ENCODE measurements at places on chromosomes 7 and 10.

DNA sequence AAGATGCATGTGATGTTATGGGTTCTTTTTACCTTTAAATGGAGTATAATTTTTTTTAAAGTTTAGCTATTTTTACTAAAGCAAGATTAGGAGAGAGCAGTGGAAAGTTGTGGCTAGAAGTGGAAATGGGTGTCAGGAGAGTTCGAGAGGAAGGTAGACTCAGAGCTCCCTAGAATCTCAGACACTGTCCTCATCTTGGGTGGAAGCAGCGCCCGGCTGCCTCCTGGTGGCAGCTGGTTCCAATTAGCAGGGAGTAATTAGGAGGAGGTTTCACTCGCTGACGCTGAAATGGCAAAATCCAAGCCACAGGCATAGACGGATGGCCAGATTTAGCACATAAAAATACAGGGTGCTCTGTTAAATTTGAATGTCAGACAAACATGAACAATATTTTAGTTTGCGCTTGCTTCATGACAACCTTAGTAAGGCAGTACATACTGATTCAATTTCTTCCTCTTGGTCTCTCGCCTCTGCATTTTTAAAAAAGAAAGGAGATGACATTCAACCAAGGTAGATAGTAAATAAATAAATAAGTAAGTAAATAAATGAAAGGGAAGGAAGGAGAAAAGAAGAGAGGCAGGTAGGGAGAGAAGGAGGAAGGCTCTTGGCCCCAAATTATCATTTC is 58.5 kb downstream of the LGI1 start:
- peak; percentile 85 for DNase-seq

DNA sequence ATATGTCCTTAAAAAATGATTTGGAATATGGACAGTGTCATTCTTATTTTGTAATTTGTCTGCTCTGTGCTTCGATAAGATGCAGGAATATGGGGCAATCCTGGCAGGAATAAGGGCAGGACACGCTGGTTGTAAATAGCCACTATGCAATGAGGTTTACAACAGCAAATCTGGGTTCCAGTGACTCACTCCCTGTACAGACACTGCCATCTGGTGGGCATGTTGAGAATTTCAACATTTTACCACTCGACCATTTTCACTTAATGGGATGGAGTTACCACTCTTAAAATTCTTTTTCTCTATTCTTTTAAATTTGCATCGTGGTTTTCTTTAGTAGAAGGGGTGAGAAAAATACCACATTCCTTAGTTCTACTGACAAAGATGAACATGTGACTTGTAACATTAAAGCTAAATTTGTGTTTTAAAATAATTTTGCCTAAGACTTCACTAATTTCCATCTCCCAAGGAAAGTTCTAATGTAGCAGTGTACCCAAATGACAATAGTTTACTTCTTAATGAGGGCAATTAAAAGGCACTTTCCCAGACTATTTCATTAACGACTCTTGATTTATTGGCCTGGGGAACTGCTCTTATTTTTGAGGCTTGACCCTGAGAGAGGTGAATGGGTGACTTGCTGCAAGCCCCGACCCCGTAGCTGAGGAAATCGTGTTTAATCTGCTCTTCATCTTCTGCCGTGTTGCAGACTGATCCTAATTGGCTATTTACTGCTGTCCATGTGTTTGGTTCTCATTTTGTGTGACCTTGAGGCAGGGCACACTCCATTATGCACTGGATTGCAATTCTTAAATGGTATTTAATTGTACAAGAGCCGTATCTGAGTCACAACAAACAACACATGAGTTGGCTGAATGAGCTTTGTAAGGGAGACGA is 173.6 kb upstream of the IMMP2L start:
- peak; percentile 81 for DNase-seq

- DNase-seq, result no peak
Observed at GRCh38 chr7:93238131-93238530, 6.0 kb downstream of the VPS50 start.

DNA sequence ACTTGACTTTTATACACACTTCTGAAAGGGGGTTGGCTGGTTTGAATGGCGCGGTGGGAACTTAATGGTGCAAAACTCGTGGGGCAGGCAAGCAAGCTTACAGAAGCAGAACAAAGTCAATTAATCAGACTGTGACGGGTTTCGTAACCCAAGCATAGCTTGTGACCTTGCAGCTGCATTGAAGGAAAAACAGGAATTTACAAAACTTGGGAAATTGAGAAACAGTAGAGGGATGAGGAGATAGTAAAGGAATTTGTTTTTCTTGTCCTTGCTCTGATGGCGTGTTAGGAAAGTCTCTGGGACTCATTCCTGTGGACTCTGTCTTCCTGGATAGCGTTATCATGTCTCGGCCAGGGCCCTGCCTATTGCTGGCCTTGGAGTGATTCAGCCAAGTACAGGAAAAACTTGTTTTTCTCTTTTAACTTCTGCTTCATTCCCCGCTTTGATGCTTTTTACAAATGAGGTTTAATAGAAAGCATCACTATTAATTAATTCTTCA is 220.0 kb upstream of the KCND2 start:
- DNase-seq, result peak; percentile 31

DNA sequence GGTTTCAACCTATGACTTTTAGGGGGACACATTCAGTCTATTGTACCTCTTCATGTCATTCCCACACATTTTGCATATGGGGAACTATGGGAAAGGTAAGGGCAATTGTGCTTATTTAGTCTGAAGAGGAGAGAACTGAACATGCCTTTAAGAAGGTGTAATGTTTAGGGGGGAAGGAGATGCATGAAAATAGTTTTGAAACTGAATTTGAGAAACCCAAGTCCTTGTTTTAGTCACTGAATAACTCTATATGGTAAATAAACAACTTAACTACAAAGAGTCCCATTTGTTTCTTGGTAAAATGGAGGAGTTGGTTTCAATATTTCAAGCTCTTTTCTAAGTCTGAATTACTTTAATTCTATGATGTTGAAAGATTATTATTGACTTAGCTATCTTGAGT is 166.1 kb downstream of the DNAJB9 start:
- DNase-seq, result no peak

GRCh38 chr10:61708846-61709245 is 46.1 kb downstream of the CABCOCO1 start:
- DNase-seq, result no peak

Measured in AG20443 (cell line).